Uterus (tissue), 4 donors: ENCODE measurements at places on chromosomes 1 and 21. TPM values are rescaled to one million over a fixed set of nuclear protein-coding genes. Genes with fewer than 3 reads are reported as not detected.

- no peak for DNase-seq
Measured at GRCh38 chr1:228304225-228304624, 96.4 kb downstream of the OBSCN start.

DNA sequence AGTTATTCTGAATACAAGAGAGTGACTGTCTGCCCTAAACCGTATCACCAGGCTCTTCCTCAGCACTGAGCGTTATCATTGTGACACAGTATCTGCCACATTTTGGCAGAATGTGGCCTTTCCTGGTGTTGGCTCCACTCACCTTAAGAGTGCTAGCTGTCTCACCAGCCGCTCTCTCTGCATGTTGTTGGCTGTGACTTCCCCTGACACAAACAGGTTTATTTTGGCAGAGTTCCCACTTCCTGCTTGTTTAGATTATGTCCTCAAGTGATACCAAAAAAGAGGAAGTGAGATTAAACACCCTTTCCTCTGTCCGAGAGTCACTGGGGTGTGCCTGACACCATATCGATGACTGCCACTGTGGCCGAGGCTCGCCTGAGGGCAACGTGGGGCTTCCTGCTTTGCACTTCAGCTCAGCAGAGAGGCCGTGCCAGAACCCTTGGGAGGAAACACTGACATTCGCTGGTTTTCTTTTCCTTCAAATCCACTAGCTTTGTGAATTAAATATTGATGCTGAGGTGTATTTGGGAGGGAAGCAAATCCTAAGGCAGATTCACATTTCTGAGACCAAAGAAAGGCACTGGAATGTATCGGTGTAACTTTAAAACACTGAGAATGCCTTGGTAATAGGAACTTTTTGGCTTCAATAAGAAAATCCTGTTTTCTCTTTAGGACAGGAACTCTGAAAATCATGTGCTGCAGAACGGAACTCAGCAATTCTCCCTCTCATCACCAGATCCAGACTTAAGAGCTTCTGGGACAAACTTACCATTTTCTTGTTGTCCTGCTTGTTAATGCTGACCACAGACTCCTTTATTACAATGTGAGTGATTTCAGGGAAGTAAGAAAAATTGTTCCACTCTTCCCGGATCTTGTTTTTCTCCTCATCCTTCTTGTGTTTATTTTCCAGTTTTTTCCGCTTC is 102.1 kb downstream of the JAK1 start:
- DNase-seq: no peak

DNA sequence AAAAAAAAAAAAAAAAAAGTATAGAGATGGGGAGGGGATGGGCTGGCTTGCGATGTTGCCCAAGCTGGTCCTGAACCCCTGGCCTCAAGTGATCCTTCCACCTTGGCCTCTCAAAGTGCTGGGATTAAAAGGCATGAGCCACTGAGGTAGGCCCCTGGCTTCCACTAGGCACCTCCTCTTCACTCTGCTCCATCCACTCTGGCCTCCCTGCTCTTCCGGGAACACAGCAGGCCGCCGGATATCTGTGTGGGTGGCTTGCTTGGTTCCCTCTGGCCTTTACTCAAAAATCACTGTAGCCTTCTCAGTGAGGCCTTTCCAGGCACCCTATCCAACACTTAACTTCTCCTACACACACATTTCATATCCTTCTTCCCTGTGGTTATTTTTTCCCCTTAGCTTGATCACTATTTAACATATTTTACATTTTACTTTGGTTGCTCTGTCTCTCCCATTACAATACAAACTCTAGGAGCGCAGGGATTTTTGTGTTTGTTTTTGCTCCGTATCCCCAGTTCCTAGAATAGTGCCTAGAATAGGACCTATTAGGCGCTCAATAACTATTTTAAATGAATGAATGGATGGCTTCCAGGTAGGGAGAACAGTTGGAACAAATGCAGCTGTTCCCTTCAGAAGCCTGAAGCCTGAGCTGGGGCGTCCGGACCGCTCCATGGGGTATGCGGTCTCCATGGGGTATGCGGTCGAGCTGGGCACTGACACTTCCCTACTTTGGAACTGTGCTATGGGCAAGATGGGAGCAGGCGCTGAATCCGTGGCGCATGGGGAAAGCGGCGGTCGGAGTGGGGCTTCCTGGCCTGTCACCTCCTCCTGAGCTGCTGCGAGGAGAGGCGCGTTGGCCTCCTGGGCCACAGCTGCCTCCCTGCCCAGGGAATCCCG is 46.7 kb downstream of the H3-3A start:
- DNase-seq: peak; percentile 34

DNA sequence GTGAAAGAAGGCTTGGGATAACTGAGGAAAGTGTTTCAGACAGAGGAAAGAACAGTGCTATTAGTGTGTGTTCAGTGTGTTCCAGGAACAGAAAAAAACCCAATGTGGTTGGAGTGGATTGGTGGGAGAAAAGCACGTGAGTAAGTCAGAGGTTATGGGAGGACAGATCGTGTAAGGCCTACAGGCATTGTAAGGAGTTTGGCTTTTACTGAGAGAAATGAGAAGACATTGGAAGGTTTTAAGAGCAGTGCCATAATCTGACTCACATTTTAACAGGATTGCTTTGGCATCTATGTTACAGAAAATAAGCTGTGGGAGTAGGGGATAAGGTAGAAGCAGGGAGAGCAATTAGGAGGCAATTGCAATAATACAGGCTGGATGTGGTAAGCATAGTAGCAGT is 4.8 kb downstream of the ARPC5 start:
- no peak for DNase-seq

Gene PRAMEF7
- not detected for total RNA-seq

GRCh38 chr1:107263291-107263915 is 122.6 kb downstream of the NTNG1 start:
- no peak for DNase-seq

- no peak for DNase-seq
Measured at GRCh38 chr21:43364851-43365424, 62.0 kb downstream of the SIK1 start.

Gene CFAP107
- total RNA-seq: 0.14 TPM

DNA sequence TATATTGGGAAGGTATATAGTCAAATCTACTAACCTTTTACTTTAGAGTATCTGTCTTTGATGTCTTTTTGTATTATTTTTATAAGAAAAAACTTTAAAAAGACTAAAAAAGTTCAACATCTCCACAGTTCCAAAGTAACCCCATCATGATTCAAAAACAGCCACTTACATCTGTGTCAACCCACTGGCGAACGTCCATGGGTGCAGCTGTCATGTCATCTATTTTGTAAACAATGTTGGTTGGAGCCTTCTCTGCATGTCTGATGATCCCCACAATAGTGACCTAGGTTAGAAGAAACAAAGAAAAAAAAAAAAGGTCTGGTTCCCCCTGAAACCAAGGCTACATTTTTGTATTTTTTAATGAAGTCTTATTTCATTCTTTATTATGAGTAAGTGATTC is 28.0 kb upstream of the SMPDL3B start:
- no peak for DNase-seq

DNA sequence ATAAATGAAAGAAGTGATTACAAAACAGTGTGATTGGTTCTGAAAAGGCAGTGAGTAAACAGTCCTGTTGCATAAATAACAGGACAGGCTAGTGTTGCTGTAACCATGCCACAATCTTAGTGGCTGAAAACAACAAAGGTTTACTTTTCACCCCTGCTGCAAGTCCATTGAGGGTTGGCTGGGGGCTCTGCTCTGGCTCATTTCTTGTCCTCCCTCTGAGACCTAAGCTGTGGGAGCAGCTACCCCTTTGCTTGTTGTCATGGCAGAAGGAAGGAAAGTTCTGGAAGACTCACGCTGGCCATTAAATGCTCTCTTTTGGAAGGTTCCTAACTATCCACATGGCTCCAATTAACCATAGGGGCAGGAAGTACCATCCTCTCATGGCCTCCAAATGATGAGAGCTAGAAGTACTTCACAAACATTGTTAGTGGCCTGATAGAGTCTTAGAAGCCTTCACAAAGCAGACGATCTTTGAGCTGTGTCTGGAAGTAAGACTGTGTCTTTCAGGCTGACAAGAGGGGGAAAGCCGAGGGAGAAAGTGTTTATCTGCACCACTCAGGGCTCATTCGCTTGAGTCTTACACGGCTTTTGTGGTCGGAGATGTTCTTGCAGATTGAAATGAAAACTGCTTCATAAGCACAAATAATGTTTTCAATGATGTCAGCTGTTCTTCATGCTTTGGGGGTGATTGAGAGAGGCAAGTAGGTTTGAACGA is 11.9 kb downstream of the RCSD1 start:
- no peak for DNase-seq

DNA sequence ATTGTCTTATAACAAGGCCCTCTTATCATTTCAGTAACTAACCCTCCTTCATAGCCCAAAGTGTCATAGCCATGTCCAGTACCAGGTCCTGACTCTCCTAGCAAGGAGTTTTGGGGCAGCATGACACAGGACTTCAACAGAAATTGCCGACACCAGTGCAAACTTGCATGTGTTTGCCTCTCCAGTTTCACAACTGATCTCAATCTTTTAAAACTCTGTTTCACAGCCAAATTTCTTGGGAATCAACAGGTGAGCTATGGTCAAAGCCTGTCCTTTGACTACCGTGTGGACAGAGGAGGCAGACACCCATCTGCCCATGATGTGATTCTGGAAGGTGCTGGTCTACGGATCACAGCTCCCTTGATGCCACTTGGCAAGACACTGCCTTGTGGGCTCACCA is 36.8 kb downstream of the LAMC2 start:
- no peak for DNase-seq

- DNase-seq: no peak
Measured at GRCh38 chr1:218025454-218025853, 259.6 kb upstream of the RRP15 start.

GRCh38 chr1:241172486-241172885 is 184.5 kb downstream of the RGS7 start:
- DNase-seq: no peak

Gene RGS8
- not detected for total RNA-seq

GRCh38 chr1:42690477-42691156 is 8.4 kb downstream of the YBX1 start:
- DNase-seq: no peak

GRCh38 chr1:109427171-109427467 is 871 bp upstream of the PSMA5 start:
- DNase-seq: no peak

GRCh38 chr1:5098981-5099385 is 444.6 kb downstream of the AJAP1 start:
- DNase-seq: no peak

DNA sequence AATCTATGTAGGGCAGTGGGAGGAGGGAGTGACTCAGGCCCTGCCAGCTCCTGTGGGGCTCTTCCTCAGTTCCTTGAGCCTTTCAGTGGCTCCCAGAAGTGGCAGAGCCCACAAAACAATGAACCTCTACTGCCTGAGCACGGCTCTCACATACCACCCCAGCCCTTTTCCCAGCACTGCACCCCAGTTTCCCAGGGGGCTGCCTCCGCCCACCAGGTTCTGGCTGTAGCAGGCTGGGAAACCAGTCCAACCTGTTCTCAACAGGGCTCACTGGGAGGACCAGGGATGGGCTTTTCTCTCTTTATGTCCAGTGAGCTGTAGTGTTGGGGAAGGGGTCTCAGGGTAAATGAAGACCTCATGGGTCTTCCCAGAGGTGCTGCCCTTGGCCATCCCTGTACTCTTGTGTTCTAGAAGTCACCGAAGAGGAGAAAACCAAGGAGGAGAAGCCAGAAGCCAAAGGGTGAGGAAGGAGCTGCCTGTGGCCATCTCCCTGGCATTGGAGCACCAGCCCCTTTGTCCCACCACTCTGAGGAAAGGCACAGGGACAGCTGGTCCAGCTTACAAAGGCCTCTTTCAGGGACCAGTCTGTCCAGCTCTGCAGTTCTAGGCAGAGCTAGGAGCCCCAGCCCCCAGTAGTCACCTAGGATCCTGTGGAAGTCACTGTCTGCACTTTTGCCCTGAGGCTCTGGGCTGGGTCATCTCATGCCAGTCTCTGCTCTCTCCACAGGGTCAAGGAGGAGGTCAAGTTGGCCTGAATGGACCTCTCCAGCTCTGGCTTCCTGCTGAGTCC is 3.5 kb downstream of the MARCKSL1 start:
- DNase-seq: no peak

DNA sequence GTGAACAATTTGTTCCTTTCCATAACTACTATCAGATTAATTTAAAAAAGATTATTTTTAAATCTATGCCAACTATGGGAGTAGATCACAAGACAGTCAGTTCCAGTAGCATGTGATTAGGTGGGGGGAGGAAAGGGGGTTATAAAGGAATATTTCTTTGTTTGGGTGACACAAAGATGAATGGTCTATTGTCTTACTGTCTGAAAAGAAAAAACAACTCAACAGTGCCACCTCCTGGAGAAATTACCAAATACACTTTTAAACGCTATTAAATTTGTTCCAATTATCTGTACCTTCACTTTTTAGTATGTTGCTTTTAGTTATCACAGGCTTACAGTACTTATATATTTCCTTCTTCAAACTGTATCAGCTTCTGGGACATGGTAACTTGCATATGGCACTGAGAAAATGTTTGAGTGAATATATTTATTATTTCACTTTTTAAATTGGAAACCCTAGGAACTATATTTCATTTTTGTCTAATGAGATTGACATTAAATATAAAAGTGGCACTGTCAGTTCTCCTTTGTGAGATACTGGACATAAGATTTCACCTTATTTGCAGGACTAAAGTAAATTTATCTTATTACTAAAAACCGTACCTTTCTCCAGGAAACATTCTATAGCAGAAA is 1.7 kb upstream of the SORT1 start:
- DNase-seq: no peak
